ENCODE measurements at places on chromosomes 7 and 10.

GRCh38 chr10:73650537-73651331 is 5.1 kb downstream of the SYNPO2L start:
- no peaks in the 10 kb centered on the region for H3K27me3 ChIP-seq
- H3K4me1 ChIP-seq: 0 out of 2 replicates have a peak, but pooled peaks cover 4% of the 10 kb centered on the region
- no peak overlapping the region for H3K4me3 ChIP-seq
- H3K27ac ChIP-seq: no peak overlapping the region
- H3K36me3 ChIP-seq: no peaks in the 10 kb centered on the region
- no peak for DNase-seq

DNA sequence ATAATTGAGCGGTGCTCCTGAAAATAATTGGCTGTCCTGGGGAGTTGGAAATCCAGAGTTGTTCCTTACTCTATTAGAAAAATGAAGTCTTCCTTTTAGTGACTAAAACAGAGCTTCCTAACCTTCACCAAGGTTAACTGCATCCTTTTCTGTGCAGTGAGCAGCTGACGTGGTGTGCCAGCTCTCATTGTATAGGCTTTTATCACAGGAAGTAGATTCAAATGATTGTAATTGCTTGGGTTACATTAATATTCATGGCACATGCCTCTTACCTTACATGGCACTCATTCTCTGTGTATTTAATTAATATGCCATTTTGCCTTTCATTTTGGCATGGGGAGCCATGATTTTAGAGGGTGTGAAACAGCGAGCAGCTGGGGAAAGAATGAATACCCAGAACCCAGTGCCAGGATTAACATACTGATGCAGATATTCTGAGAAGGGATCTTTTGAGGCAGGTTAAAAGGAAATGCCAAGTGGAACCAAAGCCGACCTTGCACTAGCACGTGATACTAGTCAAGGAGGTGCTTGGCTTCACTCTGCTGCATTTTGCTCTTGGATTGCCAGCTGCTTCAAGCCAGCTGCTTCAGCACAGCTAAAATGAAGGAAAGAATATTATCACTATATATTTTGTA is 115.3 kb downstream of the ST7 start:
- H3K27ac ChIP-seq: peak overlapping the region; percentile 60
- DNase-seq: peak; percentile 33

DNA sequence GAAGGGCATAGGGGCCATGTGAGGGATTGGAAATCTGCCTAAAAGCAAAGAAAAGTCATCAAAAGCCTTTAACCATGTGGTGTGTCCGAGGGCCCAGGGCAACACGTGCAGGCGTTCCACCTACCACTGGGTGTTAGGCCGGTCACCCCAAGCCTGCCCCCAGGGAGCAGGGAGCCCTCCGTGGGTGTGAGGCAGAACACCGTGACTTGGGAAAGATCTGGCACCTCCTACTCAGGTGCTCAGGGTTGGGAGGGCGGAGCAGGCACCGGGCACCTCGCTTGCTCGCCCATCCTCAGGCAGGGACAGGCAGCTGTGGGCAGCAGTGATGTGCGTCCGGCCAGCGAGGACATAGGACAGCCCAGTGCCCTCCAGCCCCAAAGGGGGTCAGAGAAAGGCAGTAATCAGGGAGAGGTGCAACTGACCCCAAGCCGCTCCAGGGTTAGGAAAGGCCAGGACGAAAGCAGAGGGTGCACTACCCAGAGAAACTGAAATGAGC is 80.7 kb upstream of the CHST15 start:
- H3K27ac ChIP-seq: no peak overlapping the region
- H3K36me3 ChIP-seq: no peaks in the 10 kb centered on the region
- no peak overlapping the region for H3K4me3 ChIP-seq

- H3K27ac ChIP-seq: no peak overlapping the region
- H3K4me3 ChIP-seq: no peak overlapping the region
- no peak for DNase-seq
- H3K4me1 ChIP-seq: no peaks in the 10 kb centered on the region
- H3K27me3 ChIP-seq: no peaks in the 10 kb centered on the region
Observed at GRCh38 chr10:35819011-35819410, 176.9 kb upstream of the FZD8 start.

GRCh38 chr7:100612730-100613390 is 520 bp downstream of the MOSPD3 start:
- no peak overlapping the region for H3K27ac ChIP-seq
- H3K36me3 ChIP-seq: peaks cover 3% of the 10 kb centered on the region
- H3K4me3 ChIP-seq: peak overlapping the region; percentile 80
- no peaks in the 10 kb centered on the region for H3K4me1 ChIP-seq
- DNase-seq: peak; percentile 75

GRCh38 chr10:90799172-90799571 is 58.7 kb downstream of the HTR7 start:
- H3K27me3 ChIP-seq: peaks cover 16% of the 10 kb centered on the region
- H3K4me3 ChIP-seq: no peak overlapping the region
- H3K27ac ChIP-seq: no peak overlapping the region
- no peak for DNase-seq
- H3K36me3 ChIP-seq: no peaks in the 10 kb centered on the region

- peaks cover 21% of the 10 kb centered on the region for H3K36me3 ChIP-seq
- H3K4me1 ChIP-seq: peaks cover 3% of the 10 kb centered on the region
- H3K27ac ChIP-seq: no peak overlapping the region
- H3K27me3 ChIP-seq: no peaks in the 10 kb centered on the region
- H3K4me3 ChIP-seq: no peak overlapping the region
Observed at GRCh38 chr7:96311967-96312366, 9.9 kb downstream of the SLC25A13 start.

DNA sequence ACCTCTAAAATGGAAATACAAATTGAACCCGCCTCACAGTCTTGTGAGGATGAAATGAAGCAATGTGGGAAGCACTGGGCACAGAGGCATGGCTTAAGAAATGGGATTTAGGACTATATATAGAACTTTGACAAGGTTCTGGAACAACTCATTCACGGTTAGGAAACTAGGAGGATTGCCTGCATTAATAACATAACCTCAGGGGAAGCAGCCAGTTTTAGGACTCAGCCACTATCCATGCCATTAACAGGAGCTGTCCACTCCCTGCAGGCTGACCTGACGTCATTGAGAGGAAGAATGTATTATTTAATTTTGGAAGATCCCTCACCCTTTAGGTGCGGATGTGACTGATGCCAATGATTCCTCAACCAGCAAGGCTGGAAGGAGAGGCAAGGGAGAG is 34.8 kb downstream of the ITGB8 start:
- no peaks in the 10 kb centered on the region for H3K36me3 ChIP-seq
- DNase-seq: peak; percentile 27
- H3K4me1 ChIP-seq: peaks cover 4% of the 10 kb centered on the region
- H3K27me3 ChIP-seq: no peaks in the 10 kb centered on the region
- no peak overlapping the region for H3K4me3 ChIP-seq
- H3K27ac ChIP-seq: no peak overlapping the region

DNA sequence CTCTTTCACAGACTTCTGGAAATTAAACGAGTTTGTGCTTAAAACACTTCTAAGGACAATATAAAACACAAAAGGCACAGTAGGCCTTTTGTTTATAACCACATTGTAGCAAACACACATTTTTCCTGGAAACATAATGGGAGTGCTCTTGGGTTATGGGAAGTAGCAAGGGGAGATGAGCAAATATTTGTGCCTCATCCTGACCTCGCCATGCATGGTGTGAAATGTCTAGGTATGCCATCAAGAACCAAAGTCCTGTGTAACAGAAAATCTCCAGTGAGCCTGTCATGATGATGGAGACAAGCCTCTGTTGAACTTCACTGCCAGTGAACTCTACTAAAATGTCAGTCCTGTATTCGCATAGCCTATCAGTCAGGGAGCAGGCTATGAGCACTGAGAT is 1029.6 kb downstream of the LRMDA start:
- H3K4me3 ChIP-seq: no peak overlapping the region
- no peak overlapping the region for H3K27ac ChIP-seq
- no peaks in the 10 kb centered on the region for H3K27me3 ChIP-seq
- H3K4me1 ChIP-seq: peaks cover 2% of the 10 kb centered on the region
- H3K36me3 ChIP-seq: no peaks in the 10 kb centered on the region

DNA sequence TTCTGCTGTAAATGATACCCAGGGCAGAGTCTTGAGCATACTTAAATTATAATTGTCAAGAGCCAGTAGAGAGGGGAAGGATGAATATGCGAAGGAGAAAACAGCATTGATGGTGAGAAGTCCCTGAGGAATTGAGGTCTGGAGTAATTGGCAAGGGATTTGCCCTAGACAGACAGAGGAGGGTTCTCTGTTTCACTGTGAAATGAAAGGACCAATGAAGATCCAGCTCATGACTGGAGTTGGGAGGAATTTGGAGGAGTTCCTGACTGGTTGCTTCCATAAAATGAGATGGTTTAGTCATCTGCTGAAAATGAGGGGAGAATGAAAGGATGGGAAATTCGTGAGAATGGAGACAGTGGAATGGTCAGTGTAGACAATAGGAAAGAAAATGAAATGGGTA is 6.8 kb downstream of the PRPF18 start:
- H3K4me3 ChIP-seq: no peak overlapping the region
- no peak for DNase-seq
- no peaks in the 10 kb centered on the region for H3K4me1 ChIP-seq
- no peak overlapping the region for H3K27ac ChIP-seq
- peaks cover 22% of the 10 kb centered on the region for H3K36me3 ChIP-seq
- no peaks in the 10 kb centered on the region for H3K27me3 ChIP-seq
